Skeletal muscle cell (primary cell): ENCODE measurements at places on chromosomes 11 and 22.

DNA sequence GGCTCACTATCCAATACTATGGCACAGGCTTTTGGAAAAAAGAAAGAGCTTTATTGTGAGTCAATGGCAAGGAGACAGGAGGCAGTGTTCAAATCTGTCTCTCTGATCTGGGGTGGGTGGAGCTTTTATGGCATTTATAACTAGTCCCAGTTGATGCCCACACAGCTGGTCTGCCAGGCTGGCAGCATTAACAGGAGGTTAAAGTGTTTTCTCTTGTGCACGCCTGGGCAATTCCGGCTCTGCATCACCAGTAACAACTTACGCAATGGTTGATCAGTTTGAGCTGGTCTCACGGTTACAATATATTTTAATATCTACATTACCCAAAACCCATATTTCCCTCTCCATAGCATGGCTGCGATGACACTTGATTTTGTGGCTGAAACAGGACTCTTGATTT lies 15.1 kb upstream of the SMIM38 start:
- no peak for DNase-seq

- DNase-seq: no peak
Observed at GRCh38 chr11:102197670-102198139, 87.5 kb downstream of the YAP1 start.

DNA sequence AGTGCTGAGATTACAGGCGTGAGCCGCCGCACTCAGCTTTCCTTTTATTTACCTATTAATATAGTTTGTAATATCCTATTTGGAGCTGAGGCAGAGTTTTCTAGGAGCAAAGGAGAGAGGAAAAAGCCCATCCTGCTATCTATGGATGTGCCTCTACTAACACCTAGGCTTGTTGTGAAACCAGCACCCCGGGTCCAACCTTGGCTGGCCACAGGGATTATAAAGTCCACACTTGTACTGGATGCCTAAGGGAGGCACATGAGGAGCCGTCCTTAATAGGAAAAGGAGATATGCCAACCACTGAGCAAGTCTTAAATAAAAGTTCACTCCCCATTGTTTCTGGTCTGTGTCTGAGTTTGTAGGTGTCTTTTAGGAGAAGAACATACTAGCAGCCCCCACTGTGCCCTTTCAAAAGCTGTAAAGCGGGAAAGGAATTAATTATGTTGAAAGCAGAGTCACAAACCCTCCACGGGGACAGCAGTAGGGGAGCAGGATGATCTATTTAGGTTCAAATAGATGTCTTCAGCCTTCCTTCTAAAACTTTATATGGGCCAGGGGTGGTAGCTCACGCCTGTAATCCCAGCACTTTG lies 29.3 kb downstream of the RRP7A start:
- DNase-seq: no peak

DNA sequence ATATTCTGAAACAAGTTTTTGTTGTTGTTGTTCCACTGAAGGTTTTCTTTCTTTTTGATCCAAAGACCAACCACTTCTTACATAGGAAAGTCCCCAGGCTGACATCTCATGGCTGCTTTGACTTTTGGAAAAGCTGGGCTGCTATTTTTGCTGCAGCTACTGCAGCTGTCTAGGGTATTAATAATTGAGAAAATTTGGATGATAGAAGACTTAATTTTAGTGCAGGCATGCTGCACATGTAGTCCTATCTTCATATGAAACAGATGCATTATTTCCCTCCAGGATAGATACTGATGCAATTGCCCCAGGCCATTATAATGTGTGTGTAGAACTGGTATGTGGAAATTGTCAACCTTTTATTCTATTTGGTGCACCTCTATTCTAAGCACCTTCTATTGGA lies 131.4 kb downstream of the NAV2 start:
- DNase-seq: no peak

DNA sequence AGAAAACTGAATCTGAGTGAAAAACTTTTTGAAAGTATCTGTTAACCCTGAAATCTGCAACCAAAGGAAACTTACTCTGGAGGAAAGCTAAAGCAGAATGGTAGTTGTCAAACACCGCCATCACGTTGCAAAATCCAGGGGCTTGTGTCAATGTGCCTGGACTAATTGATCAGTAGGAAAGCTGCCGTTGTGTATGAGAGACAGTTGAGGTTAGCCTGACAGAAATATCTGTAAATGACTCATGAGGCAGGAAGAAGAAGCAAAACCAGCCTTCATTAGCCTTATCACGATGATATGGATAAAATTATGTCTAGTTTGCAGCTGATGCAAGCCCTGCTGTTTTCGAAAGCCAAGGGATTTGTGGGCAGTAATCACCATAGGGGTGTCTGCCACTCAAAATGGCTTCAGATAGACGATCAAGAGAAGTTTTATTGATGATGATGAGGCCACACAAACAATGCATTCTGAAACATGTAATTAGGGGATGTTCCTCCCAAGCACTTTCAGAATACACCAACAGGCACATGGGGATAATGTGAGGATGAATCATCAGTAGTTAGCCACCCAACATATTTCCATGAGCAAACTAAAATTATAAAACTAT lies 8.9 kb downstream of the SCGB1A1 start:
- DNase-seq: no peak

DNA sequence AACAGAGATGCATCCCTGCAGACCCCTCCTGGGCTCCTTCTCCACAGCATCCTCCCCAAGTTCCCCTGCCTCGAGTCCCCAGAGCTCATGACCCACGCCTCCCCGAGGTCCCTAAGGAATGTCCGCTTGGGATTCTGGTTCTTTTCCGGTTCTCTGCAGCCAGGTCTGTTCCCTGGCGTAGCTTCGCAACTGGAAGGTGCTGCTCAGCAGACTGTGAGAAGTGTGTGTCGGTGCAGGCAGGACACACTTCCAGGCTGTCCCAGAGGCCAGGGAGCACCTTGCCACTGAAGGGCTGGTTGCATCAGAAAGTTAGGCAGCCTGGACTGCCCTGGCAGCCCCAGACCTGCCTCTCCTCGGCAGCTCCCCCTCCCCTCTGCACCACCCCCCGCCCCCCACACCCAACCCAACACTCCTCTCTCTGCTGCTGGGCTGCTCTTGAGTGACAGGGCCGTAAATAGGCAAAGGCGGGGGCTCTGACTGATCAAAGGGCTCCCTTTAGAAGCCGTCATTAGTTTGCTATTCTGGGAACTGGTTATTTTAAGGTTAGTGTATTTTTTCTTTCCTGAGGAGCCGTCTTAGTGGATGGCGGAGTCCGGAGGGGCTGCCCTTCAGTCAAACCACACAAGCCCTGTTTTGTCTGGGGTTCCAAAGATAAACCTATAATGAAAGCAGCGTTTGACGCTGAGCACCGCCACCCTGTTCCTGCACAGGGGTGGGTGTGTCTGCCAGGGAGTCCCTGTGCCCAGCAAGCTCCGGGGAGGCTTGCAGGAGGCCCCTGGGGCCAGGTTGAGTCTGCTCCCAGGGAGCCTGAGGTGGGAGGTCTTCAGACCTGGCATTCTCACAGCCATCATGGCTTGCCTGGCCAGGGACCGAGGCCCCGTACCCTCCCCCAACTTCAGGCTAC lies 88.6 kb upstream of the KCNQ1OT1 start:
- no peak for DNase-seq

- DNase-seq: no peak
Observed at GRCh38 chr11:120590472-120590871, 78.9 kb downstream of the GRIK4 start.

DNA sequence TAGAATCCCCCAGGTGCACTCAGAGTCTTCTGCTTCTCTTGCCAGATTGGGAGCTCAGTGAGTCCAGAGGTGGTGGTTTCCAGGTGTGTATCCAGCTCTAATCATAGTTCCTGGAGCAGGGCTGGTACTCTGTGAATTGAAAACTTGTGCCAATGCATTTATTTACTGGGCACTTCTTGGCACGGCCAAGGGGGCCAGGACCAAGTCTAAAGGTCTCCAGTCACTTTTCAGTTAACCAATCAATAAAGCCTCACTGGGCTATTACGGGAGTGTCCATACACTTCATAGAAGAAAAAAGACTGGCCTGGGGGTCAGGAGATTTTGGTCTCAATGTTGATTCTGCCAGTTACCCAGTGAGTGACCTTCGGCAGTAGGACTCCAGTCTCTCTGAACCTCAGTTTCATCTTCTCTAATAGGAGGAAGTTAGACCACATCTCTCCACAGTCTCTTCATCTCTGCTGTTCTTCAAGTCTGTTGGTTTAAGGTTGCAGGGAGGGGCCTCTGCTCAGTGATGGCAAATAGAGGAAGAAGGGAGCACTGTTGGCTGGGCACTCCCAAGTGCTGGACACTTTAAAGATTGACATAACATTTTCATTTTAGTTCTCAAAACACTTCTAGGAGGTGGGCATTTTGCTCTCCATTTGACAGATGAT lies 188.5 kb upstream of the E2F8 start:
- no peak for DNase-seq

DNA sequence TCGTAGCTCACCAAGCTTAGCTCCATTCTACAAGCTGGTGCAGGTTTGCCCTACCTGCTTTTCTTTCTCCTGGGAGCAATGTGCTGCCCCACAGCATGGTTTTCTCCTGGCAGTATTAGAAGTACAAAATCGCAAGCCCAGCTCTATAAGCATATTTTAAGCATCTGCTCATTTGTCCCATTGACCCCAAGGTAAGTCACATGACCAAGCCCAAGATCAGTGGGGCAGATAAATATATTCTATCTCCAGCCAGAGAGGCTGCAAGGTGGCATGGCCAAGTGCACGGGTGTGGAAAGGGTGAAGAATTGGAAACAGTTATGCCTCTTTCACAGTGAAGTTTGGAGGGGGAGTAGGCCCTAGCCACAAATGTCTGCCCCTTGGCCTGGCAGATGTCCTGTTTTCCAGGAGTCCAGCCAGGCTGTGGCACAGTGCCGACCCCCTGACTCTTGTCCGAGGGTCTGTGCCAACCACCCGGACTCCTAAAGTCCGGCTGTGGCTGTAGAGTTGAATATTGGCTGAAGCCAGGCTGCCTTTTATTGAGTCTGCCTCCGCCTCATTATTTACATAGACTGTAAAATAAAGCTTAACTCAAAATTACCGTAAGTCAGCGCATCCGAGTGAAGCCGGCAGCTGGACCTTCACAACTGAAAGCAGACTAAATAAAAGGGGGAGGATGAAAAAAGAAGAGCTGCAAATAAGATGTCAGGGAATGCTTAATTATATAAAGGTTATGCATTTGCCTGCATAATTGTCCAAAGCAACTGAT lies 165.7 kb downstream of the COMMD9 start:
- DNase-seq: no peak

DNA sequence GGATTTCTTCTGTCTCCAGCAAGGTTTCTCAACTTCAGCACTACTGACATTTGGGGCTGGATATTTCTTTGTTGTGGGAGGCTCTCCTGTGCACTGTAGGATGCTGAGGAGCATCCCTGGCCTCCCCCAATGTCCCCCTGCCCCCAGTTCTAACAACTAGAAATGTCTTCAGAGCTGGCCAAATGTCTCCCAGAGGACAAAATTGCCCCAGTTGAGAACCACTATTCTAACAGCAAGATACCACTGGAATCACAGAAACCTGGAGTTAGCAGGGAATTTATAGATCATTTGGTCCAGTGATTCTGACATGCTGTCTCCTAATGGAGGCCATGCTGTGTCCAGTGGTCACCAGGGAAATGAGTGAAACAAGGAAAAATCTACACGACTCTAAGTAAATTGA lies 32.2 kb upstream of the DMC1 start:
- DNase-seq: no peak

- DNase-seq: peak; percentile 33
Observed at GRCh38 chr11:63738720-63739360, 29.7 kb downstream of the ZFTA start.

- DNase-seq: no peak
Observed at GRCh38 chr11:93783362-93783761, 720 bp upstream of the MED17 start.

DNA sequence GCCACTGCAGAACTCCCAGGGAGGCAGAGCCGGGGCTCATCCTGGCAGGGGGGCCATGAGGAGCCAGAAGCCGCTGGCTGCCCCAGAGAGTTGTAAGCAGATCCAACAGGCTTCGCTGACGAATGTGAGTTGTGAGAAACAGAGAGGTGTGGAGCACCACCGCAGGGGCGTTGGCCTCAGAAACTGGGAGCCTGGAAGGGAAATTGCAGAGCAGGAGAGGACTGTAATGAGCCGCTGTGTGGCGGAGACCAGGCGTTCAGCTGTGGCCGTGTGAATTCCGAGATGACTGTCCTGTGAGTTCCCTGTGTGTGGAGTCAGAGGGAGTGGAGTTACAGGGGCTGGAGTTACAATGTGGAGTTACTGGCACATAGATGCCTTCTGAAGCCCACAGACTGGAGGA lies 27.7 kb upstream of the ETS1 start:
- DNase-seq: no peak

DNA sequence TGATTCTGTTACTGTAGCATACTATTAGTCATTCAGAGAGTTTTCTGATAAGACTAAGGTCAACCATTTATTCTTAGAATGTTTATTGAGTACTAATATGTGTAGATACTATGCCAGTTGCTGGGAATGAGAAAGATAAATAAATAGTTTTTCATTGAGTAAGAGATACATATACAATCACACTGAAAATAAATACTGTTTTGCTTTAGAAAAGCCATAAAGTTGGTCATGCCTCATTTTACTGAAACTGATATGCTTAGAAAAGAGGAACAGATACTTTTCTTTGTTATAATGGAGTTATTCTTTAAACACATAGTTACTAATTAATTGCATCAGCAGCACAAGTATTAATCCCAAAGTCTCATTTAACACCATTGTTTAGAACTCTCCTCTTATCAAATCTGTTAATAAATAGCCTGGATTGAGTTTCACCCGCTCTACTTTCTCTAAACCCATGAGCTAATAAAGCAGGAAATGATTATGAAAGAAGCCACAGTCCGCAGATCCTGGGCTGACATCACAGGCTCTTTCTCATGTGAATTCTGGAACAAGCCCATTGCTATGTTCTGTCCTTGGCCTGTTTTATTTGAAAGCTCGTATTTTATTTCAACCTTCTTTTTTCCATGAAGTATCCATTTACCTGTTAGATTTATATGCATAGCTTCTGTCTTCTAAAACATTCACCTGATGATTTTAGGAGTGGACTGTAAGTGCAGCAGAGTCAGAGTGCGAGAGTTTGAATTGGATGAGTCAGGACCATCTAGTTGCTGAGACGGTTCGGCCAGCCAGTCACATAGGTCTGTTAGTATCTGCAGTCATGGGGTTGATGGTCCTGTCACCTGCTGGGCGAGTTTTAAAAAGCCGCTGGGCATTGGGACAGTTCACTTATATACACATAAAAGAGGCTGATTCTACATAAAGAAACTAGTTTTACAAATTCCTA lies 35.5 kb downstream of the PIWIL4 start:
- peak; percentile 29 for DNase-seq

DNA sequence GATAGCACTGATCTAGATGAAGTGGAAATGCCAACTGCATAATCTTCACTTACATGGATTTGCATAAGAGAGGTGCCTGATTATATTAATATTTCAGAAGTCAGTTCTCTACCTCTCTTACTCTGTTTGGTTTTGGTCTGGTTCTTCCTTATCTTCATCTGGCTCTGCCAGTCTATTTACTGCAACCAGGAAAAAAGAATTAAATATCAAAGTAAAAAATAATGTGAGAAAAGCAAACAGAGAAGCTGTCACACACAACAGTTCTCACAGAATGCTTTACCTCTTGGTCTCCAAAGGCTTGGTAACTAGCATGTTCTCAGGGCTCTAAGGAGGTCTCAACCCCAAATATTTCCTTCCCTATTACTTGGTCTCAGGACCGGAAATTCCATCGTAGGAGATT lies 6.7 kb downstream of the VSIG10L2 start:
- no peak for DNase-seq
